ENCODE measurements at places on chromosomes 6 and 20. TPM values are rescaled to one million over a fixed set of nuclear protein-coding genes. Genes with fewer than 3 reads are reported as not detected.

GRCh38 chr20:13765868-13766416 lies 18.8 kb downstream of the ESF1 start:
- DNase-seq, result no peak
- no peaks in the 10 kb centered on the region for H3K4me1 ChIP-seq
- H3K27ac ChIP-seq, result no peak overlapping the region
- H3K36me3 ChIP-seq, result peaks cover 82% of the 10 kb centered on the region
- no peaks in the 10 kb centered on the region for H3K27me3 ChIP-seq

SHLD1 gene
- total RNA-seq, result 6.8 TPM

ERVFRD-1 gene
- total RNA-seq, result not detected

APMAP gene
- 82.5 TPM for total RNA-seq

LTB gene
- total RNA-seq, result 13.7 TPM

VSX1 gene
- not detected for total RNA-seq

GRCh38 chr20:32158943-32159660 lies 48.4 kb downstream of the PLAGL2 start:
- H3K36me3 ChIP-seq, result no peaks in the 10 kb centered on the region
- no peak overlapping the region for H3K27ac ChIP-seq
- H3K27me3 ChIP-seq, result no peaks in the 10 kb centered on the region
- no peak for DNase-seq
- H3K4me3 ChIP-seq, result no peak overlapping the region

DNA sequence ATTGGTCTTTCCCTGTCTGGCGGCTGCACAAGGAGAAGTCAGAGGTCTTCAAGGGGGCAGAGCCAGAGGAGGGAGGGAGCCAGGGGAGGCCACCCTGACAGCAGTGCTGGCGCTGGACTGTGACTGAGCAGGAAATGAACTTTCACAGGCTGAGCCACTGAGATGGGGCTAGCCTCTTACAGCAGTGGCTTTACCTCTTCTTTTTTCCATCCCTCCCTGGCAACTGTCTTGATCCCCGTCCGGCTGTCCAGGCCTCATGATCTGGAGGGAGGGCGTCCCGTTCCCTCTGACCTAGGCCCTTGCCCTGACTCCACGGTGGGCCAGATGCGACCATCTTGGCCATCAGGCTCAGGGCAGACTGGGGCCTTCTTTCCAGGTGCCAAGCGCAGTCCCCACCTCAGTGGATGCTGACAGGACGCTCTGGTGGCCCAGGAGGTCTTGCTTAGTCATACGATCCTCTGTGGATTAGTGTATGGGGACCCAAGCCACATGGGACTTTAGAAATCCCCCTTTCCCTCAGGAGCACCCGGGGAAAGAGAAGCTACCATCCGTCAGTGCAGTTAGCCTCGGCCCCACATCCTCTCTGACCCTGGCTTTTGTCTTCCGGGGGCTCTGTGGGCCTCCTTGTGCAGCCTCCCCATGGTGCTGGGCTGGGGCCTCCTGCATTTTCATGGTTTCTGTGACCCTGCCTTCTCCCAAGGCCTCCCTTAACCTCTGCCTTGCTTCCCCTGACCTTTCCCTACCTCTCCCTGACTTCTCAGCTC lies 57.4 kb upstream of the CCDC167 start:
- no peak overlapping the region for H3K27ac ChIP-seq
- no peaks in the 10 kb centered on the region for H3K36me3 ChIP-seq
- no peaks in the 10 kb centered on the region for H3K4me1 ChIP-seq
- no peak for DNase-seq

MOG gene
- not detected for total RNA-seq

DNA sequence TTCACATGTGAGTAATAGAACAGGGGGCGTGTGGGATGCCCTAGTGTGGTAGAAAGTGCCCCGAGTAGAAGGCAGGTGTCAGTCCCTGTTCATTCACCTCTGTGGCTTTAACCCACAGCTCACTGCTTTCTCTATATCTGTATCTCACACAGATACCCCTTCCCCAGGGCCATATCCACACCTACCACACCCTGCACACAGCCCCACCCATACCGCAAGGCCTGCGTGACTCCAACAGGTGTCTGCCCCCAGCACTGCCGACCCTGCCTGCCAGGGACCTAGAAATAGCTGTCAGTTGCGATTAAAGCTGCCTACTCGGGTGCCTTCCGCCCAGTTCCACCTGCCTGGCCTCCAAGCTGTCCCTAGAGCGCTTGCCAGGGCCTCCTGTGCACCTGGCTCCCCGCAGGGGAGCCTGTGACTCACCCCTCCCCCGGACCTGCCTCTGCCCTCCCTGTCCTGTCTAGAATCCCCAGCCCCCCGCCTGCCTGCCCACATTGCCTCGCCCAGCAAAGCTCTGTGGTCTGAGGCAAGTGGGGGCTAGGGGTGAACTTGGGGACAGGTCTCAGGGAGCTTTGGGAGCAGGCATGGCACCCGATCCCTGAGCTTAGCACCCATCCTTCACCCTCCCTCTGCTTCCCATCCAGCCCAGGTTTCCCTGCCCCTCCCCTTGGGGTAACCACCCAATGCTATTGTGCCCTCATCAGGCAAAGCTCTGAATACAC lies 38.3 kb upstream of the ID1 start:
- H3K27me3 ChIP-seq, result no peaks in the 10 kb centered on the region
- H3K4me1 ChIP-seq, result no peaks in the 10 kb centered on the region
- no peak overlapping the region for H3K27ac ChIP-seq

DNA sequence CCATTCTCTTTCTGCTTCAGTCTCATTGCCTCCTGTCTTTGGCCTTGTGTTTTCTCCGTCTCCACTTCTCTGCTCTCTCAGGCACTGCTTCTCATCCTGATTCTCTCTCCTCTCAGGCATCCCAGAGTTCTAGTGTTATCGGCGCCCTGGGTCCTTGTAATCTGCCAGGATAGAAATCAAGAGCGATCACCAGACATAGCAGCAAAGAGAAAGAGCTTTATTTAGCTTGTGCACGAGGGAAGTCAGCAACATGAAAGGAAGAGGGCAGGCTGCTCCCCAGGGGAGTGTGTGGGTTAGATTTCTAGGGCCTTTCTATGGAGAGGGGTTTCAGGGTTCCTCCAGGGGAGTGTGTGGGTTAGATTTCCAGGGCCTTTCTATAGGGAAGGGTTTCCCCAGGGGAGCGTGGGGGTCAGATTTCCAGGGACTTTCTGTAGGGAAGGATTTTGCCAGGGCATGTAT lies 32.5 kb downstream of the SUN5 start:
- H3K36me3 ChIP-seq, result no peaks in the 10 kb centered on the region
- no peak overlapping the region for H3K27ac ChIP-seq
- no peaks in the 10 kb centered on the region for H3K4me1 ChIP-seq
- H3K4me3 ChIP-seq, result no peak overlapping the region
- H3K27me3 ChIP-seq, result no peaks in the 10 kb centered on the region

PAK5 gene
- 0.15 TPM for total RNA-seq

GRCh38 chr20:56989516-56989915 lies 276.9 kb downstream of the BMP7 start:
- no peaks in the 10 kb centered on the region for H3K36me3 ChIP-seq
- no peak for DNase-seq
- peaks cover 18% of the 10 kb centered on the region for H3K27me3 ChIP-seq

DNA sequence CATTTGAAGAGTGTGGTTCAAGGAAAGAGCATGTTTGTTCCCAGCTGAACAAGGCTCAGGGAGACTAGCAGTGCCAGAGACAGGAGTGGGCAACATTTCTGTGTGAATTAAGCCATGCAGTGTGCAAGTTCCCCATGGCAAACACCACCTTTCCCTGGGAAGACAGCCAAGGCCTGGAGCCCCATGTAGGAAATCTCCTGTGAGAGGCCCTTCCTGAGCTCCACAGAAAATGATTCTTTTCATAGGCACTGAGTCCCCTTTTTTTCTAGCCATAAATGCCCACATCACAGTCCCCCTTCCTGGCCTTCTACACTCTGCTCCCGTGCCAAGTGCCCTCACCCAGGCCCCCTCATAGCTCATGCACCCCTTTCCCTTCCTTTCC lies 11.8 kb upstream of the TRAM2 start:
- H3K4me1 ChIP-seq, result no peaks in the 10 kb centered on the region
- no peak for DNase-seq
- H3K36me3 ChIP-seq, result no peaks in the 10 kb centered on the region
- H3K27ac ChIP-seq, result no peak overlapping the region
- H3K4me3 ChIP-seq, result no peak overlapping the region
- no peaks in the 10 kb centered on the region for H3K27me3 ChIP-seq

DNA sequence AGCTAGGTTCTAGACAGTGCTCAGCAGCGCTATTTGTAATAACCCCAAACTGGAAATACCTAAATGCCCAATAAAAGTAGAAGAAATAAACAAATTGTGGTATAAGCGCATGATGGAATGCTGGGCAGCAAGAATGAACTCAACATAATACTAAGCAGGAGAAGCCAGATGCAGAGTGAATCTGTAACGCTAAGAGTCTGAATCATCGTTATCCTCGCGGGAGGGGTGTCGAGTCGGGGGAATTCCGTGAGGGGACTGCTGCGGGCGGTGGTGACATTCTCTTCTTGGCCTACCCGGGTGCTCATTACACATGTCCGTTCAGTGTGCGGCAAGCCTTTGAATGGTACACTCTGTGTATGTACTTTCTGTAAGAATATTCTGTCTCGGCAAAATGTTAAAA lies 83.7 kb downstream of the SULF2 start:
- H3K27me3 ChIP-seq, result no peaks in the 10 kb centered on the region
- H3K4me3 ChIP-seq, result no peak overlapping the region
- DNase-seq, result no peak
- no peaks in the 10 kb centered on the region for H3K4me1 ChIP-seq
- H3K36me3 ChIP-seq, result no peaks in the 10 kb centered on the region

IL17F gene
- not detected for total RNA-seq

FAM83B gene
- 2.0 TPM for total RNA-seq

DNA sequence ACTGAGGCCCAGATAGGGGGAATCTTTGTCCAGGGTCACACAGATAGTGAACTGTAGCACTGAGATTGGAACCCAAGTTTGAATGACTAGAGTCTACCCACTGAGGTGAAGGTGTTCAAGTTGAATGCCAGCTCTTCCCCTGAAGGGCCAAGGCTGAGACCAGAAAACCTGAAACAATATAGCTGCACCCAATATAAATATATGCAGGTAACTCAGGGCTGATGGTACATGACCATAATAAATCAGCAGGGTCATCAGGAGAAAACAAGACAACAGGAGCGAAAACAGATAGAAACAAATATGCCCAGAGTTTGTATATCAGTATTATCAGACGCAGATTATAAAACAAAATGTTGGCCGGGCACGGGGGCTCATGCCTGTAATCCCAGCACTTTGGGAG lies 4.0 kb upstream of the RBCK1 start:
- no peaks in the 10 kb centered on the region for H3K27me3 ChIP-seq
- H3K4me3 ChIP-seq, result no peak overlapping the region
- H3K27ac ChIP-seq, result no peak overlapping the region
- H3K36me3 ChIP-seq, result no peaks in the 10 kb centered on the region
- no peak for DNase-seq

ULBP2 gene
- total RNA-seq, result 3.3 TPM

EEF1E1 gene
- total RNA-seq, result 28.5 TPM

BANF2 gene
- total RNA-seq, result not detected

DNA sequence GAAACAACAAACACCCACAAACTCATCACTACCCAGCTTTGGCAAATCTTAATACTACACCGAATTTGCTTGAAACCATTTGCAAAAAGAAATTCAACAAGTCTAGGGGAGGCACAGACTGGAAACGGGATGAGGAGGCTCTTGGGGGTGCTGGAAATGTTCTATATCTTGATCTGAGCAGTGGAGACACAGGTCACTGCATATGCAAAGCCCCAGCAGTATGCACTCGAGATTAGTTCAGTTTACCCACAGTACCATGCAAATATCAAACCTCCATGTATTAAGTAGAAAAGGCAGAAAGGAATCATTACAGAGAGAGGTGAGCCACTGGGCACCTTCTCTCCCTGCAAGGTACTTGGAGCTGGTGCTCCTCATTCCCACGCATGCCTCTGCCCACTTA lies 75.9 kb downstream of the PREX1 start:
- no peak overlapping the region for H3K4me3 ChIP-seq
- H3K4me1 ChIP-seq, result peaks cover 95% of the 10 kb centered on the region
- peak overlapping the region; percentile 85 for H3K27ac ChIP-seq
- no peak for DNase-seq

DNA sequence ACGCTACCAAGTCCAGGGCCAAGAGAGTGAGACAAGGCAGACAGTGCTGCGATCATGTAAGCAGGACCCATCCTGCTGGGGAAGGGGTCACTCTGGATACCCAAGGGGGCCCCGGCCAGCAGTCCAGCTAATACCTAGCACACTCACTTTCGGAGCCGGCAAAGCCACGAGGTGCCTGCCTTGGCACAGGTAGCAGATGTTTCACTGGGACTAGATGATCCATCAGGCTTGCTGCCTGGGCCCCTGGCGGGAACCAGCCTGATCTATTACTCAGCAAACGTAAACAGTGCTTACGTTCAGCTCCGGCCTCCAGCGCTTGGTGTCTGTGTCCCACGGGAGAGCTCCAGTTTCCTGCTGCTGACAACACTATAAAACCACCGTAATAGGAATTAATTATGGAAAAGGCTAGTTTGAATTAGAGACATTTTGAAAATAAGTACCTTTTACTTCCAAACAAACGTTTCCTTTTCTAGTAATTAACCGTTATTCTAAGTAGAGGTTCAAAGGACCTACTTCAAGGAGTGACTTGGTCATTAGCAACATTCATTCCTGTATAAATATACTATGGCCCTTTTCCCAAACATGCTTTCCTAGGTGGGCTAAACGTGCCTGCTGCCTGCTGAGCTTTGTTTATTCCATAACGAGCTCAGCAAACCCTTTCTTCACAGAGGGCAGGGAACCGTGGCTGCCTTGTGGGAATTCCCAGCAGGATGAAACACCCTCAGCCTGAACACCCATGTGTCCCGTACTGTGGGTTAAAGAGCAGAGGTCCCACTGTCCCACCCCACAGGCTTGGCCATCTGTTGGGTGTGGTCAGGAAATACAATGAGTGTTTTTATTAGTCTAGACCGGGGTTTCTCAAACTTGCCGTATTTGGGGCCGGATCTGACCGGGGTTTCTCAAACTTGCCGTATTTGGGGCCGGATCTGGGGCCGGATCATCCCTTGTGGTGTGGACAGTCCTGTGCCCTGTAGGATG lies 18.4 kb downstream of the SLC22A23 start:
- DNase-seq, result no peak
- no peaks in the 10 kb centered on the region for H3K27me3 ChIP-seq
- no peaks in the 10 kb centered on the region for H3K36me3 ChIP-seq

GRCh38 chr6:119673741-119674140 lies 324.2 kb upstream of the MAN1A1 start:
- H3K4me3 ChIP-seq, result no peak overlapping the region
- no peaks in the 10 kb centered on the region for H3K36me3 ChIP-seq
- no peaks in the 10 kb centered on the region for H3K27me3 ChIP-seq
- no peaks in the 10 kb centered on the region for H3K4me1 ChIP-seq
- no peak overlapping the region for H3K27ac ChIP-seq

Data from left lung (tissue), 14 donors.